Naive thymus-derived CD4-positive, alpha-beta T cell (primary cell): ENCODE measurements at places on chromosomes 5 and 9.

GRCh38 chr9:86660146-86660943 is 287.0 kb downstream of the GAS1 start:
- no peak for DNase-seq
- H3K4me3 ChIP-seq = no peak overlapping the region
- no peak overlapping the region for H3K27ac ChIP-seq
- peaks cover 6% of the 10 kb centered on the region for H3K4me1 ChIP-seq

DNA sequence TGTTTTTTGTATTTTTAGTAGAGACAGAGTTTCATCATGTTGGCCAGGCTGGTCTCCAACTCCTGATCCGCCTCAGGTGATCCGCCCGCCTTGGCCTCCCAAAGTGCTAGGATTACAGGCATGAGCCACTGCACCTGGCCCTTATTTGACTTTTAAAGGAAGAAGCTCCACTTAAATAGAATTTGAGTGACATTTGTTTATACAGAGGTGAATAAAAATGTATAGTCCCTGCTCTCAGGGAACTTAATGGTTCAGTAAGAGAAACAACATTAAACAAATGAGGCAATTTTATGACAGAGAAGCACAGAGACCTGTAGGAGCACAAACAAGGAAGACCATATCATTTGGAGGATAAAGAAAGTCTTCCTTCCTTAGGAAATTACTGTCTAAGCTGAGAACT is 65.7 kb downstream of the C9orf152 start:
- peaks cover 10% of the 10 kb centered on the region for H3K4me1 ChIP-seq
- no peak overlapping the region for H3K27ac ChIP-seq
- H3K27me3 ChIP-seq = no peaks in the 10 kb centered on the region
- no peak for DNase-seq

- no peaks in the 10 kb centered on the region for H3K27me3 ChIP-seq
- no peaks in the 10 kb centered on the region for H3K4me1 ChIP-seq
- no peak overlapping the region for H3K4me3 ChIP-seq
- no peak overlapping the region for H3K27ac ChIP-seq
These were observed 472.0 kb downstream of the ACTL7B start for GRCh38 chr9:108383796-108384195.

DNA sequence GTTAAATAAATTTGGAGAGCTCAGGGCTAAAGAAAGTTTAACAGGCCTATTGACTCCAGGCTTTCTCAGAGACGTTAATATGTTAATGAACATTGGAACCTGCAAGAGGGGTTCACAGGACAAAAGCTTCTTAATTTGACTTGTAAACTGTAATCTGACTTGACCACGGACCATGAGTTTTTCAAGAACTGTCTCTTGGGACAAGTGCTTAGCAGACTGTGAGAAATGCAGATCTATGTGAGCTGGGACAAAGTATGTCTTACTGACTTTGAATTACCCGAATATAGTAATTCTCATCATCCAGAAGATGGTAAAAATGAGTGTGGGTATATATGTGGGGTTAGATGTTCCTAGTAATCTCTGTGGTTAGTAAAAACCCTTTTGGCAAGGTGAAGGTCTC is 186.6 kb downstream of the ATP10B start:
- no peaks in the 10 kb centered on the region for H3K27me3 ChIP-seq
- no peak overlapping the region for H3K4me3 ChIP-seq
- H3K27ac ChIP-seq = no peak overlapping the region
- no peak for DNase-seq

GRCh38 chr5:172380987-172381643 is 73.2 kb downstream of the SH3PXD2B start:
- no peak overlapping the region for H3K27ac ChIP-seq
- H3K4me3 ChIP-seq = no peak overlapping the region
- no peak for DNase-seq
- no peaks in the 10 kb centered on the region for H3K36me3 ChIP-seq
- H3K4me1 ChIP-seq = no peaks in the 10 kb centered on the region
- no peaks in the 10 kb centered on the region for H3K27me3 ChIP-seq
